ENCODE measurements at places on chromosomes 5 and 9. TPM values are rescaled to one million over a fixed set of nuclear protein-coding genes. Genes with fewer than 3 reads are reported as not detected.

Gene ADRB2
- 2.2 TPM for total RNA-seq

DNA sequence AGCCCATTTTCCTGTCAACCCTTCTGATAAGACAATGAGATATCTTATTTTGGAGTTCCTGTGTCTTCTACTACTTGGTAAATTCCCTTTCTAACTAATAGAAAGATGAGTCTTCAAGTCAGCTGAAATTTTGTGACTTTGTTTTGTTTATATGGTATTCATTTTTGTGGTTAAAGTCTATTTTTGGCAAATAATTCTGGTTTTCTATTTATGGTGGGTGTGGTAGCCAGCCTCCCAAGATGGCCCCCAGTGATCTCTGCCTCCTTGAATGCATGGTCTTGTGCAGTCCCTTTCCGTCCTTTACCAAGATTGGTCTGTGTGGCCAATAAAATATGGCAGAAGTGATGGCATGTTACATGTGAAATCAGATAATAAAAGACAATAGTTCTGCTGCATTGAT lies 91.5 kb downstream of the NR3C1 start:
- H3K4me1 ChIP-seq = peaks cover 7% of the 10 kb centered on the region
- H3K36me3 ChIP-seq = peaks cover 74% of the 10 kb centered on the region

DNA sequence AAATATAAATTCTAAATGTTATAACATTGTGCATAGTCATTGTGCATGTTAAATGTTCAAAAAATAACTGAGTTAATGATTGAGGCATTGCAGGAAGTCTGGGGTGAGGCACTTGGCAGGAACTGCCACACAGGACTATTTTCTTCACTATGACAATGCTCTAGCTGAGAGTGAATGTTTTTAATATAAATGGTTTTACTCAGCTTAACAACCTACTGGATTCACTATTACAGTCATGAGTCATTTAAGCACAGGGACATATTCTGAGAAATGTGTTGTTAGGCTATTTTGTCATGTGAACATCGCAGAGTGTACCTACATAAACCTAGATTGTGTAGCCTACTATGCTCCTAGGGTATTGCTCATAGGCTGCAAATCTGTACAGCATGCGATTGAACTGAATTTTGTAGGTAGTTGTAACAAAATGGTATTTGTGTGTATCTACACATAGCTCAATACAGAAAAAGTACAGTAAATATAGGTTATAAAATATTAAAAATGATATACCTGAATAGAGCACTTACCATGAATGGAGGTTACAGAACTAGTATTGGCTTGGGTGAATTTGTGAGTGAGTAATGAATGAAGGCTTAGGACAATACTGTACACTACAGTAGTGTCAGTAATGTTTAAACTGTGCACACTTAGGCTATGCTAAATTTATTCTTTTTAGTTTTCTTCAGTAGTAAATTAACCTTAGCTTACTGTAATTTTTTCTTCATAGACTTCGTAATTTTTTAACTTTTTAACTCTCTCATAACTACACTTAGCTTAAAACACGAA lies 346.1 kb upstream of the PTGER4 start:
- no peaks in the 10 kb centered on the region for H3K27me3 ChIP-seq
- no peak overlapping the region for H3K27ac ChIP-seq
- no peaks in the 10 kb centered on the region for H3K4me1 ChIP-seq
- H3K36me3 ChIP-seq = peaks cover 5% of the 10 kb centered on the region
- no peak for DNase-seq

DNA sequence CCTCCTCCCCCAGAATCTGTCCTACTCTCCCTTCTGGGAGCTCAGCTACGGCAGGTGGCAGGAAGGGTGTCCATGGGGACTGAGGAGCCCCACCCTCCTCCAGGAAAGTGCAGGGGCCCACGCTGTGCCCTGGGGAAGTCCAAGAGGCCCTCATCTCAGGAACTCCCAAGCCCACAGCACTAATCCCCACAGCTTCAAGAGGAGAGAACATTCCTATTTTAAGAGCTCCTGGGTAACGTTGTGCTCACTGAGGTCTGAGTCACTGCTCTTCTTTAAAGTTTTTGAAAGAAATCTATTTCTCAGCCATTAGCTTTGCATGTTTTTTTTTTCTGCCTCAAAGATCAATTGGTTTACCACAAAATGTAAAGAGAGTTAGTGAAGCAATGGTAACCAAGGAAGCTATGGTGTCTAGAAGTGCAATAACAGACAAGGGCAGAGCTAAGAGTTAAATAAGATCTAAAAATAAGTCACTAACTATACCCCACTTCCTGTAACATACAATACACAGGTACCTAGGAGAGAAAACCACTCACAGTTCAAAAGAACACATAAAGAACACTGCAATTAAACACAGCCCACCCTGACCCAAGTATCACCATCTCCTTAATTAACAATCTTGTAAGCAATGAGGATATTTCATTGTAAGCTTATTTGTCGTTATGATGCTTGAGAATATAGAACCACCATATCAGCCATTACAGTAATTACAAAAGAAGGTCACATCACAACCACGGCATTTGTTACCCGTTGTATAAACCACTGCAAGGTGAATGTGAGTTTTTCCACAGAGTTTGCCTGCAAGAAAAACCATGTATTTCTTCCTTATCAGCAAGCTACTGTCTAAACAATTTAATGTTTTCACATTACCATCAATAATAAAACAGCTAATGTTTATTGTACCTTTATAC lies 382.3 kb upstream of the SLC30A5 start:
- H3K4me1 ChIP-seq = peaks cover 37% of the 10 kb centered on the region
- DNase-seq = no peak
- H3K4me3 ChIP-seq = peak overlapping the region; percentile 72
- H3K27me3 ChIP-seq = no peaks in the 10 kb centered on the region
- peak overlapping the region; percentile 89 for H3K27ac ChIP-seq

- H3K4me3 ChIP-seq = no peak overlapping the region
- no peaks in the 10 kb centered on the region for H3K36me3 ChIP-seq
- no peak for DNase-seq
Measured at GRCh38 chr9:96156171-96156974, 145.6 kb downstream of the HSD17B3 start.

- H3K4me3 ChIP-seq = no peak overlapping the region
- peaks cover 5% of the 10 kb centered on the region for H3K36me3 ChIP-seq
- no peak for DNase-seq
- peaks cover 7% of the 10 kb centered on the region for H3K4me1 ChIP-seq
- H3K27me3 ChIP-seq = no peaks in the 10 kb centered on the region
Measured at GRCh38 chr5:200985-201384, 9.7 kb downstream of the LRRC14B start.

- peaks cover 4% of the 10 kb centered on the region for H3K36me3 ChIP-seq
- H3K4me3 ChIP-seq = no peak overlapping the region
- H3K27ac ChIP-seq = no peak overlapping the region
- DNase-seq = no peak
- H3K4me1 ChIP-seq = peaks cover 14% of the 10 kb centered on the region
Measured at GRCh38 chr5:176612855-176613254, 2.9 kb upstream of the GPRIN1 start.

Gene ADAMTS13
- total RNA-seq = 3.8 TPM

DNA sequence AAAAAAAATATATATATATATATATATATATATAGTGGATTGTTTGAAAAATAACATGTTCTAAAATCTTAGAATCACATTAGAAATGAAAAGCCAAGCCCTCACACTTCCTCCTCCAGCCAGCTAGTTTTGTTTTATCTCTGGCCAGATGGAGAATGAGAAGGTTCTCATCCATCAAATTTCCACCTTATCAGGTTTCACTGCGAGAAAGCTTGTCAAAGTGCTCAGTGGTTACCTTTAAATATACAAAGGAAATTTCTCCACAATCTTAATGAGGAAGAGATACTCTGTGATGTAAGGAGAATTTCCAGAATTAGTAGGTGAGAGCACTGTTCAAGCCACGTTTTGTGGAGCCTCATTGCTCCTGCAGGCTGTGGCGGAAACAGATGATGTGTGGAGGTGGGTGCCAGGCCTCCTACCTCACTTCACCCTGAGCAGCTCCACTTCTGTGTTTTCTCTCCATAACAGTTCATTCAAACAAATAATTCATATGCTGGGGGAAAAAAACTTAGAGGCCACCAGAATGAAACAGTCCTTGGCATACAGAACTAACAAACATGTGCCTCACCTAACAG lies 71.9 kb downstream of the CDK5RAP2 start:
- no peak overlapping the region for H3K27ac ChIP-seq
- H3K4me1 ChIP-seq = peaks cover 3% of the 10 kb centered on the region
- peaks cover 37% of the 10 kb centered on the region for H3K36me3 ChIP-seq
- H3K4me3 ChIP-seq = no peak overlapping the region

GRCh38 chr5:75484605-75485004 lies 26.8 kb downstream of the CERT1 start:
- H3K27ac ChIP-seq = no peak overlapping the region
